ENCODE measurements at places on chromosomes 2 and 18.

DNA sequence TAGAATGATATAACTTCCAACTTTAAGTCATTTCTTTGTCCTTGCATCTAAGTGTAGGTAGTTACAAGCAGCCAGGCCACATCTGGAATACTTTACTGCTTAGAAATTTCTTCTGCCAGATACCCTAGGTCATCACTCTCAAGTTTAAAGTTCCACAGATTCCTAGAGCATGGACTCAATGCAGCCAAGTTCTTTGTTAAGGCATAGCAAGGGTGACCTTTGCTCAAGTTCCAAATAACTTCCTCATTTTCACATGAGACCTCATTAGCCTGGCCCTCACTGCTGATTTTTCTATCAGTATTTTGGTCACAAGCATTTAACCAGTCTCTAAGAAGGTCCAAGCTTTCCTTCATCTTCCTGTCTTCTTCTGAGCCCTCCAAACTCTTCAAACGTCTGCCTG is 7.8 kb upstream of the UGT1A9 start:
- no peak for DNase-seq

GRCh38 chr2:96291751-96292150 is 13.6 kb downstream of the SNRNP200 start:
- no peak for DNase-seq

DNA sequence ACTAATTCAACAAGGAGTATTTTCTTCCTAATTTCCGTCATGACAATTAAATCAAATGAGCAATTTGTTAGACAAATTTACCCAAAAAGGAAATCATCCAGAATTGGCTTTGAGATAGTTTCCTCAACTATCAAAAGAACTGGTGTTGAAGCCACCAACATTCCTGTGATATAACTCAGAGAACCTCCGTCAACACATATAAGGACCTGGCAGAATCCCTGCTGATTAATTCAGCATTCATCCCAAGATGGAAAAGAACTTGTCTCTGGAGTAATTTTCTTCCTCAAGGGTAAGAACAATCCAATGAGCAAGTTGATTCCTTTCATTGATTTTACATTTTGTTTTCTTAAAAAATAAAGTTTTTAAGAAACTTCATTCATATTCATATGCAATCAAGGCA is 62.0 kb downstream of the MBD2 start:
- no peak for DNase-seq

DNA sequence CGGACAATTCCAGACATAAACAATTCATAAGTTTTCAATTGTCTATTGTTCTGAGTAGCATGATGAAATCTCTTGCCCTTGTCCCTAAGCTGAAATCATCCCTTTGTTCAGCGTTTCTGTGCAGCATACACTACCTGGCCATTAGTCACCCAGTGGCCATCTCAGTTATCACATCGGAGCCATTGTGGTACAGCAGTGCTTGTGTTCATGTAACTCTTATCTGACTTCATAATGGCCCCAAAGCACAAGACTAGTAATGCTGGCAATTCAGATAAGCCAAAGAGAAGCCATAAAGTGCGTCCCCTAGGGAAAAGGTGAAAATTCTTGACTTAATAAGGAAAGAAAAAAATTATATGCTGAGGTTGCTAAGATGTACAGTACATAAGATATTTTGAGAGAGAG is 127.2 kb downstream of the FHOD3 start:
- DNase-seq: no peak

DNA sequence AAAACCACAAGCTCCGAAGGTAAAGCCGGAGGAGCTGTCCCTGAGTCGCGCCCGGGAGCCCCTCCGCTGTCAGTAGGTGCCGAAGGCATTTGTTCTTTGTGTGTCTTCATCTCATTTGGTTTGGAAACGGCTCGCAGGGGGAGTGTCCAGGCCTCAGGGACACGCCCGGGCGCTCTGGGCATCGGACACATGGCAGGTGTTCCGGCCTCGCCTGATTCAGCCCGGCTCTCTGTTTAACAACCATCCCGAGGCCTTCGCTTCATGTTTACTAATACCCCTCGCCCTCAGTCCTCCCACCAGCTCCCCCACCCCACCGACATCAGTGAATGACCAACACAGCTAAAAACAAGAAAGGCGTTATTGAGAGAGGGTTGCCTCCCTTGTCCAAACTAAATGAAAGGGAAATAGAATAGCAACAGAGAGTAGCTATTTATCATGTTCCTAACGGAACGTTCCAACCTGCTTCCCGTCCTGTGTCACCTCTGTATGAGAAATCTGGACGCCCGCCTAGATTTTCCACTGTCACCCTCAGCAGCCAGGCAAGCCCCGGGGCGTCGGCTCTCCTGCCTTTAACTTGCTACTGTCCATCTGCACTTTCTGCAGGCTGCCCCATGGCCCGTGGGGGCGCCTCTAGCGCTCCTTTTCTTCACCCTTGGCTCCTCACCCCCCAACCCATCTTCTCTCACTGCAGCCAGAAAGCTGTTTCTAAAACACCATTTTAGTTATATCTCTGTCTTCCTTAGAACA is 73.9 kb downstream of the MYCN start:
- no peak for DNase-seq

GRCh38 chr2:105254531-105255210 is 13.1 kb downstream of the GPR45 start:
- no peak for DNase-seq

DNA sequence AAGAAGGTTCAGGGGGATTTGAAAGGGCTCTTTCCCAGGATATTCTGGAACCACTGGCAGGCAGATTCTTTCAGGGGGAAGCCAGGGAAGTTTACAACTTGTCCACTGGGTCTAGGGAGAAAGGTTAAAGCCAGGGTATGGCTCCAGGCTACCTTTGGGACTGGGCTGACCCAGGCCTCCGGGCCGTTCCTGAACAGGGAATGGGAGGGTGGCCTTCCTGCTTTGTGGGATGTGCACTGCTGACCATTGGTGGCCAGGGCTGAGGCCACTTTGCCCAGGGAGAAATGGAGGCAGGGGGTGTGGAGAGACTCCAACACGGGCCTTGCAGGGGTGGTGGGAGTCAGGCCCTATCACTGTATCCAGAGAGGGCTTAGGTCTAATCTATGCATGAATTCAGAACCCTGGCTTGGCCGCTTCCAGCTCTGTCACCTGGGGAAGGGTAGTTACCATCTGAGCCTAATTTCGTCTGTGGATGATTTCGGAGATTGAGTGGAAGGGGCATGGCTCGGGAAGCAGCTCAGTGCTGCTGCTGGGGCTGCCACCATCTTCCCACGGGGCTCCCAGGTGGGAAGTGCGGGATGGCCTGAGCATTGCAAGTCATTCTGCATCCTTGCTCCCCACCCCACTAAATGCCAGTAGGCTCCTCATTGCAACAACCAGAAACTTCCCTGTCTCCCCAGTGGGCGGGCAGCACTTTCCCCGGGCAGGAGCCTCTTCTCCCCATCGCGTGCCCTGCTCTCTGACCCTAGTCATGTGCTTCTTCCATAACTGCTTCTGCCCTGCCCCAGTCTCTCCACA is 57.1 kb upstream of the OTOF start:
- no peak for DNase-seq

DNA sequence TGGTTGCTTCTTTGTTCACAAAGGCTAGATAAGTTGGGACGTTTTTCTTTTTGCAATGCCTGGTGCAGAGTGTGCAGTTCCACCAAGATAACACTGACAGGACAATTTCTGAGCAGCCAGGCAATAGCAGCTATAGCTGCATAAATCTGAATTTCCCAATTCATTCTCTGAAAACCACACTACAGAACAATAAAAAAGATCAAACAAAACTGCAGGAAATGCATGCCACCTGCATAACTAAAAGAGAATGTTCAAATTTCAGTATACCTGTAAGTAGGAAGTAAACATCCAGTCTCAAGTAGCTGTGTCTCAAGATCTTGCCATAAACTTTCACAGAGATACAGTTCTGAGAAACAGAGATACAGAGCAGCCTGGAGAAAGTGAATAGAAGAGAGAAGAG is 5.3 kb upstream of the KCTD18 start:
- no peak for DNase-seq

GRCh38 chr2:233346930-233347329 is 7.4 kb upstream of the DGKD start:
- DNase-seq: no peak

- DNase-seq: no peak
Measured at GRCh38 chr2:200052627-200053026, 97.2 kb downstream of the MAIP1 start.

DNA sequence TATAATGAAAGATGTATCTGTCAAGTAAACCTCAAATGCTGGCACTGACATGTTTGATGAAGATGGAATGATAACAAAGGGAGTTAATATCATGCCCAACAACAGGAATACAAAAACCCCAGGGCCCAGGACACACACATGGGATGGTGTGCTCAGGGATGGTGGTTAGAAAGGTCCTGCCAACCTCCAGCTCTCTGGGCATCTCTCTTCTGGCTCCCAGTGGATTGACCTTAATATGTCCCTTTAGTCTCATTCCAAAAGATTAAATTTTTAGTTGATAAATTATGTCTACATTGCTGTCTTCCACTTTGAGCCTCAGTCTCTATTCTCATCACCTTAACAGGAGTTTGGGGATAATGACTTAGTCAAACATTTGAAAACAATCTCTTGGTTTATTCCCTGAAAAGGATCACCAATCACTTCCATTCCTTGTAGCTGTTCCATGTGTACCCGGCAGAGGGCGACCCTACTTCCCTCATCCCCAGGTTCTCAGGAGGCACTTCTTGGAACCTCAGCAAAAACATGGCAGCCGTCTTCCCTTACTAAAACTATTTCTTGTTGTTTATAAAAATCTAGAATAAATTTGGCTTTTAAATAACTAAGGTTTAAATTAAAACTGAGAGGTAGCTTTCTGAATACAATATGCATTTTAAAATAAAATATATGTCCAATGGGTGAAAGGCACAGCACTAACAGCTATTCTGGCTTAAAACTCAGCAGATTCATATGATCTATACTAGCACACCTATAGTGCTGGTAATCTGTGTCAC is 29.6 kb downstream of the MCEE start:
- DNase-seq: no peak

DNA sequence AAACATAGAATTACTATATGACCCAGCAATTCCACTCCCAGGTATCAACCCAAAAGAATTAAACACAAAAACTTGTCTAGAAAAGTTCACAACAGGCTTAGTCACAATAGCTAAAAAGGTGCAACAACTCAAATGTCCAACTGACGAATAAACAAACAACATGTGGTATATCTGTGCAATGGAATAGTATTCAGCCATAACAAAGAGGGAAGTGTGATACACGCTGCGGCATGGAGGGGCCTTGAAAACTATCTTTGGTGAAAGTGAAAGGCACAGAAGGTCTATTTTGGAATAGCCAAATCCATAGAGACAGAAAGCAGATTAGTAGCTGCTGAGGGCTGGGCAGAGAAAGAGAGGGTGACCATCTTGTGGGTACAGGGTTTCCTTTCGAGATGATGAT is 72.1 kb downstream of the DDX1 start:
- no peak for DNase-seq

DNA sequence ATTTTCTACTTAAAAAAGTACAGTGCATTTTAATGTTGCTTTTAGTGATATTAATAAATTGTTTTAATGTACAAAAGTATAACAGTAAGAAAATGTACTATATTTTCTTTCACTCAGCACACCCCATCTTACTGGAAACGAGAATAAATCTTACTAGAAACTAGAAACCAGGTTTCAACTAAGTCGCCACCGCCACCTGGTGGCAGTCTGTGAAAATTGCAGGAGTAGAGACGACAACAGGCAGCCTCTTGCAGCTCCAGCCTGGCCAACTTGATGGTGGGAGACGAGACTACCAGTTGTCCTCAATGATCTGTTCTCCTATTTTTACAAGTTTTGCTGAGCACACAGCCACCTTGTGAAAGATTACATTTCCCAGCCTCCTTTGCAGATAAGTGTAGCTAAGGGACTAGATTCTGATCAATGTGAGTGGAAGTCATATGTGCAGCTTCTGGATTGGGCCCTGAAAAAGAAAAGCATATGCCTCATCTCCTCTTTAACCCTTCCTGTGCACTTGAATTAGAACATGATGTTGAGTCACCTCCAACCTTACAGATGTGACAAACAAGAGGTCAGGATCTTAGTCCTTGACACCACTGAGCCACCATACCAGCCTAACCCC is 8.7 kb downstream of the OTOF start:
- DNase-seq: peak; percentile 31

DNA sequence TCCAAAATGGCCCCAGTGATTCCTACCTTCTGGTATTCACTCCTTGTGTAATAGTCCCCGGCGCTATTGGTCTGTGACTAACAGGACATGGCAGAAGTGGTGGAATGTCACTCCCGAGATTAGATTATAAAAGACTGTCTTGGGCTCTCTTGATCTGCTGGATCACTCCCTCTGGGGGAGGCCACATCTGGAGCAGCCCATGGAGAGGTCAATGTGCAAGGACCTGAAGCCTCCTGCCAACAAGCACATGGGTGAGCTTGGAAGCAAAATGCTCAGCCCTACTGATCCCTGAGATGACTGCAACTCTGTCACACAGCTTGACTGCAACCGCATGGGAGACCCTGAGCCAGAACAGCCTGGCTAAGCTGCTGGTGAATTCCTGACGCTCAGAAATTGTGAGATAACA is 94.3 kb upstream of the GLI2 start:
- no peak for DNase-seq

DNA sequence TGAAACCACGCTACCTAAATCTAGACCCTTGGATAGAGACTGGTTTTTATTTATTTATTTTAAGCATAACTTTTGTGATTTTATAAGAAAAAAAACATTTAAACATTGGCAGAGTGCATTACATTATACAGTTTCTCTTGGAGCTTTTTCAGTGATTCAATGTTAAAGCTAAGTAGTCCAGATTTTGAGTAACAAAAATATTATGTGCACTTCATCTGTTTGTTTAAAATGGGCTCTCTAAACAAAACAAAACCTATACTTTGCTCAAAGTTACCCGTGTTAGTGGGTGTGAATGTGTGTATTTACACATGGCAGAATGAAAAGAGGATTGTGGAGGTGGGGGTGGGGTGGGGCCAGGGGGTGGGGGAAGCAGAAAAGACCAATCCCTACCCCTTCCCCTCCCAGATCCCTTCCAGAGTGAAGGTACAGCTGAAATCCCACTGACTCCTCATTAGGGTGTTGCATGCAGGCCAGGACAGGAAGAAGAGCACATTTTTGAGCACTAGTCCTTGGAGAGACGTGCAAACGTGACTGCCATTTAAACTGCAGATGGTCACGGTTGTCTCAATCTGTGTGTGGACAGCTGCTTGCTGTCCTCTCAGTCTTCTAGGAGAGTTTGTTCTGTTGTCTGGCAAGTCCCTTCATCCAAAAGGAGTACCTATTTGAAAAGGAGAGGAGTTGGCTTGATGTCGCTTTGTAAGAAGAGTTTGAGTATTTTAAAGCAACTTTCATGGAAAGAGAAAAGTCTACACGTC is 303.0 kb downstream of the ICOS start:
- no peak for DNase-seq

GRCh38 chr2:125313806-125314205 is 1288.7 kb downstream of the CNTNAP5 start:
- DNase-seq: no peak

DNA sequence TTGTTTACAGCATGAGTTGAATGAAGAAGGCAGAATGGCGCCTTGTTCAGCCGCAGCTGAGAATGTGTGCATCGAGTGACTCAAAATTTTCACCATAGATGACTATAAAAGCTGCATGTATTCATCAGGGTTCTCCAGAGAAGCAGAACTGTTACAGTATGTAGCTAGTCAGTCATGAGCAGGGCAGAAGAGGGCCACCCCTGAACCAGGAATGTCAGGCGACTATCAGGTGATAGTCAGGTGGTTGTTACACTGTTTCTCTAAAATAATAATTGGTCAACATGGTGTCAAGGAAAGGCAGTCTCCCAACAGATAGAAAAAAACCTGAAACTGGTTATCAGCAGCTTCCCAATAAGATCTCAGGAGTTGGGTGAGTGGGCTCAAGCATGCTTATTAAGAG is 20.2 kb upstream of the NOSTRIN start:
- no peak for DNase-seq

Measured in stimulated activated CD8-positive, alpha-beta memory T cell treated with anti-CD3 and anti-CD28 coated beads, Interleukin-15, amount 100 ng/mL, for 24 hours (primary cell).